Dorsolateral prefrontal cortex (tissue), 122 donors: ENCODE measurements at places on chromosomes 1 and 21.

DNA sequence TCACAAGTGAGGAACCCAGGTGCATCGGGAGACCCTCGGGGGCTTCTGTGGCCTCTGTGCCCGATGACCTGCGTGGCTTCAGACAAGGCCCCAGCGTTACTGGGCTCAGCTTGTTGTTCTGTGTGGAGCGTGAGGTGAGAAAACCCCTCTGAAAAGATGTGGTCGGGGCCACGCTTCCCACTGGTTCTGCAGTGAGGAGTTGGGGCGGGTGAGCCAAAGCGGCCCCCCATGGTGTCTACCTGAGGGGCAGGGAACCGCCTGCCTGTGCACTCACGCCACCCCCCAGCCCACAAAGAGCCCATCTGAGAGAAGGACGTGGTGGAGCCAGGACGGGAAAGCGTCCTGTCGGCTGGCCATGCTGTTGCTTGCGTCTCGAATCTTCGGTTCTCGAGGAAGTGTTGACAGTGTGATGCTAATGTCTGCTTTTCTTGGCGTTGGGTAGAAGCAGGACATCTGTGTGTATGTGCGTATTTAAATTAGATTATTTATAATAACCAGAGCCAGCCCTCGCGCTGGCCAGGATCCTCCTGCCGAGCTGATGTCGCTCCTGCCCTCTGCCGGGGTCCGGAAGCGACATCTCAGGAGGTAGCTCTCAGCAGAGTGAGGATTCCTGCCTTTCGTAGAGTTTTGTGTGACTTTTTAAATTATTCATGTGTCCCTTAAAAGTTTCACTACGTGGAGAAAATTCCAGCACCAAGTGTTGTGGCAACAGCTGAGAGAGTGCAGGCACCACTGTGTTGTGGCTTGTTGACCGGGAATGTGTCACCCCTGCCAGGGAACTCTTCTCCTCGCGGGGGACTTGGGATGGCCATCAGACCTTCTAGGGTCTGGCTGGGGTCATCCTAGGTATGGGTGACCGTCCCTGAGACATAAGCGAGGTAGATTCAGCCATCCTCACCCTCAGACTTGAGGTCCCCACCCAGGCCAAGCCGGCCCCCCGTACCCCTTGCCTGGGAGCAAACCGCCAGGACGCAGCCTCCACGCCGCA is 15.3 kb downstream of the TMEM201 start:
- DNase-seq, result no peak

DNA sequence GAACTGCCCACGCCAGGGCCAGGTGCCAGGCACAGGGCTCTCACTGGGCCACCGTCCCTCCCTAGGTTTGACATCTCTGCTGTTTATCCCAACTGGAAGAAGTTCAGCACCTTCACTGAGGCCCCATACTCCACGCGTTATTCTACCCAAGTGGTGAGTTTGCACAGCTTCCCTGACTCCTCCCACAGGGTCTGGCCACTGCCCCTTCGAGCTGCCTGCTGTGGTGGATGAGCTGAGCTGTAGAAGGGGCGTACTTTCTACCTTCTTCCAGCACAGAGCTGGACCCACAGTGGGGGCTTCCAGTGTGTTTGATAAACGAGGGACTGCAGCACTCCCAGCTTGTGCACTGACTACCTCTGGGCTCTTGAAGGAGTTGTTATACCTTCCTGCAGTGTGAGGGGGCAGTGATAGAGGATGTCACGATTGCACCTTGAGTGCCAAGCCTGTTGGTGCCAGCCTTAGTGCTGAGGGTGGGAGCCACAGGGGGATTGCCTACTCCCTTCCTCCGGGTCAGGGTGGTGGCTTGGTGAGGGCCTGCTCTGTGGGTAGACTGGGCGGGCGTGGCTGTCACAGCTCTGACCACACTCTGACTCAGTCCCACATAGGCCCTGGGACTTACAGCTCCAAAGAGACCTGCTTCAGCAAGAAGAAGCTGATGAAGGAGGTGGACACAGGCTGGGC is 5.9 kb upstream of the TTC22 start:
- DNase-seq, result no peak

DNA sequence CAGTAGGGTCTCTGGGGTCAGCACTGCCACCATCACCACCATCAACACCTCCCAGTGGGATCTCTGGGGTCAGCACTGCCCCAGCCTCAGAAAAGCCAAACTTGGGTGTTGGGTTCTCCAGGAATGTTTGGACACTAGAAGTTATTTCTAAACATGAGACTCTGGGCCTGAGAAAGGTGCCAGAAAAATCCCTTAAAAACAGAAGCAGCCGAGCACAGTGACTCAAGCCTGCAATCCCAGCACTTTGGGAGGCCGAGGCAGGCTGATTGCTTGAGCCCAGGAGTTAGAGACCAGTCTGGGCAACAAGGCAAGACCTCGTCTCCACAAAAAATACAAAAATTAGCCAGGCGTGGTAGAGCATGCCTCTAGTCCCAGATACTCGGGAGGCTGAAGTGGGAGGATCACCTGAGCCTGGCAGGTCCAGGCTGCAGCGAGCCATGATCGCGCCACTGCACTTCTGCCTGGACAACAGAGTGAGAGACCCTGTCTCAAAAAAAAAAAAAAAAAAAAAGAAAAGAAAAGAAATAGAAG is 470 bp downstream of the PTAFR start:
- DNase-seq, result no peak

DNA sequence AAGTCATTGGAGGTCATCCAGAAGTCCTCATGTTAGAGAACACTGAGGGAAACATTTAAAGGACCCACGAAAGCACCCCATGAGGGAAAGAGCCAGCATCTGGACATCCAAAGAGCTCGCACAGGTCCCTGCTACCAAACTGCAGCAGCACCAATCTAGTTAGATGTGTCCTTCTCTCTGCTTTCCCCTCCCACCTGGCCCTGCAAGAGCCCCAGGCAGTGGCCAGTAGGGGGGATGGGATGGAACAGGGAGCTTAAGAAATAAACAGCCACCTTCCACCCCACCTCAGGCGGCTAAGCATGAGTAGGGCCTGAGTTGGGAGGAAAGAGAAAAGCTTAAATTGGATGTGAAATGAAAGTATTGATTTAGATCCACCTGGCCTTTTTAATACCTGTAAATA is 175.9 kb upstream of the KCND3 start:
- DNase-seq, result no peak
